Dorsolateral prefrontal cortex (tissue), 122 donors: ENCODE measurements at places on chromosomes 2 and 18. TPM values are rescaled to one million over a fixed set of nuclear protein-coding genes. Genes with fewer than 3 reads are reported as not detected.

- DNase-seq: no peak
Measured at GRCh38 chr2:11127761-11128160, 27.5 kb upstream of the SLC66A3 start.

GRCh38 chr2:111897924-111898702 lies at the start of gene MERTK:
Gene MERTK, plus strand, starts transcription at chr2:111898607. Its CDS starts 129 bp downstream, at chr2:111898736.
- no peak for DNase-seq

DNA sequence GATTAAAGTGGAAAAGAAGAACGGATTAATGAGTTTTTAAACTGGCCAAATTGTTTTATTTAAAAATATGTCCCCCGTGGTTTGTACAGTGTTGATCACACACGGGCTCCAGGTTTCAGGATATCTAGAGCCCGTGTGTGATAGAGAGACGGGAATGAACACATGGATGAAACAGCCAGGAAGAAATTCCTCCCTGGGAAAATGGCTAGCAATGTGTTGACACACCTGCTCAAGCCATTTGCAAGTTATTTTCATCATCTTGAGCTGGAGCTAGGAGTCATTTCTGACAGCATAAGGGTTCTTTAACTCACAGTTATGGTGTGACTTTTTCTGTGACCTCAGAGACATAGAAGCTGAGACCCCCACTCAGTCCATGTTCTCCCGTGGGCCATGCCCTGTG lies 81.6 kb downstream of the LRRFIP1 start:
- no peak for DNase-seq

Gene SLC9A2
- total RNA-seq: 1.8 TPM

DNA sequence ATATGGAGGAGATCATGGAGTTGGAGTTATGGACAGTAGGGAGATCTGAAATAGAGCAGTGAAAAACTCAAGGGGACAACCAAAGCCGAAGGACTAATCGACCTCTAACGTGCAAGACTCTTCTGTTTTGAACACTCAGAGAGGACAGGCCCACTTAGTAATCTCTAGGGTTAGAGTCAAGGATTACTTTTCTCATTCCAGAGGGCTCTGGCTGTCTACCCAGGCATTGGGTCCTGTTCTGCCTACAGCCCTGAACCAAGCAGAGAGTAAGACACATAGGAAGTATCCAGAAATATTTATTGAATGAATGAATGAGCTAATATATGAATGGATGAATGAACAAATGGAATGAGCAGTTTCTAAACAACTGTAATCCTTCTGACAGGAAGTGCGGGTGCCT lies 50.3 kb upstream of the PKDCC start:
- no peak for DNase-seq

Gene BUB1
- 0.54 TPM for total RNA-seq

DNA sequence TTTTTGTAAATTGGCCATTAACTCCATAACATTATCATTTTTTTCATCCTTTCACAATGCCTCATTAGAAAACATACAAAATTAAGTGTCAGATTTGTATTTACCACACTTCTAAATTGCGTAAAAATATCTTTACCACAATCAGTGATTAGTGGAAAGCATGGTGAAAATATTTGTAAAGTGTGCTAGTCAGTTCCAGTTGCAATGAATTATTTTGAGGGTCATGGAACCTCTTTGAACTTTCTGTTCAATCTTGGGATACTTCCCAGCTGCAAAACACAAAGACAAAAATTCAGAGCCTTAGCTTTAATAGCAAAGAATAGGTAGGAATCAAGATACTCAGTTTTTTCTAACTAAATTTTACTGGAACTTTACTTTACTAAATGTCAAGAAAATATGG lies 4.0 kb upstream of the COL3A1 start:
- DNase-seq: no peak

DNA sequence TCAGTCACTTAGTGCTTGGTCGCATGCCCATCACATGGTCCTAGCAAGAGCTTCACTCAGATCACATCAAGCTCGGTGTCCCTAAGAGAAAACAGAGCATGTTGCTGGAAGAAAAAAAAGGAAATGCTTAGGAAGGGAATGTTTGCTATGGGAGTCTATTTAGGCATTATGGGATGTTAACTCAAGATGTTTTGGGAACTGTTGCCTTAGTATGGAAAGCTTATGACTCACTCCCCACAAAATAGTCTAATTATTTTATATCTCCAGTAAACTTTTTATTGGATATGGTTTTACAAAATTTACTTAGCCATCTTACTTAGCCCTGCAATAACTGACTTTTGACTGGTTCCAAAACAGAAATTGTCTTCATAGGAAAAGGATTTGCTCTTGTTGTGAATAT lies 439.5 kb upstream of the ZEB2 start:
- no peak for DNase-seq

DNA sequence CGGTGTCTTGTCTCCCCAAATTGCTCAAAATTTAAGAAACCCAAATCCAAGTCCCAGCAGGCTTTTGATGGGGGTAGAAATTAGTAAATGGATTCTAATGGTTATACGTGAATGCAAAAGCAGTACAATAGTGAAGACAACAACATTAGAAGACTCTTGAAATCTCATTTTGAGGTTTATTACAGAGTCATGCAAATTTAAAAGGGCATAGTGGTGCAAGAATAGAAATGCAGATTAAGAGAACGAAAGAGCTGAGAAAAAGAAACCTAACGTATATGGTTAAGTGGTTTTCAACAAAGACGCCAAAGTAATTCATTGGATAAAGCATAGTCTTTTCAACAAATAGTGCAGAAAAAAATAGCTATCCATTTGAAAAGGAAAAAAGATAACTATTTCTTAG lies 33.2 kb upstream of the CXXC1 start:
- no peak for DNase-seq

DNA sequence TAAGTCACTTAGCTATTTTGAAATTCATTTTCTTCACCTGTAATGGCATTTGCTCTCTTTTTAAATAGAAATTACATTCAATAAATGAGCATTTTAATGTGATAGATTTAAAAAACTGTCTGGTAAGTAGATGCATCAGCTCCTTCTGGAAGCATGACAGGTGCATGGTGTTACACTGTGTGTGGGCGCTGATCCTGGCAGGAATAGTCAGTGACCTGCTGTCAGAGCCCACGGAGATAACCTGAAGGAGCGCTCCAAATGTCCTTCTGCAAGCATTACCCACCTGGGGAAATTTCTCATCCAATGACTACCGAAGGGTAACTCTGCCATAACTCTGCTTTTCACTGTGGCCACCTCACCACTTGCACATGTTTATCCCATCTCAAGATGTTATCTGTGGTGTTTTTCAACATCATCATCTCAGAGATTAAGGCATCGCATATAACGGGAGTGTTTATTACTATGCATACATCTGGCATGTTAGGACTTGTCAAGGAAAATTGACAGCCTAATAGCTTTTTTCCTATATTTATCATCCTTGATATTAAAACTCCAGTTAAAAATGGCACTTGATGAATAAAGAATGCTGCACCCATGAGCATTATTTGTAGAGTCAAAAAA lies 637.3 kb downstream of the ERBB4 start:
- DNase-seq: no peak

GRCh38 chr2:1715184-1716013 lies 28.9 kb downstream of the PXDN start:
- DNase-seq: no peak

GRCh38 chr2:25339791-25340180 lies 1.9 kb downstream of the DNMT3A start:
- DNase-seq: peak; percentile 68

Gene SMAD7
- total RNA-seq: 15.3 TPM
